ENCODE measurements at places on chromosomes 6 and 20.

DNA sequence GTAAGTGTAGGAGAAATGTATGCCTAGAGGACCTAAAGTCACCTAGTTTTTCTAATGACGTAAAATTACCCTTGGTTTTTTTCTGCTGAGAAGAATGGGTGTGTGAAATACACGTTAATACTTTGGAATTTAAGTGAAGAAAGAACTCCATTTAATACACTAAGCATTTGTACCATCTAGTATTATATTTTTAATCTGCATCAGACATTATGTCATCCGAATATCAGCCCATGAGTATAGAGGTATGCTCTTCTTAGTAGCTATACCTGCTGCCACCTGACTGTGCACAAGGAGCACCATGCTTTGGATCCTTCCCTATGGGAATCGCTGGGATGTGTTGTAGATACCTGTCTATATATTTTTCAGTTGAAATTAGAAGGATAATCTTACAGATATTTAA lies 106.4 kb downstream of the QKI start:
- DNase-seq, result no peak

DNA sequence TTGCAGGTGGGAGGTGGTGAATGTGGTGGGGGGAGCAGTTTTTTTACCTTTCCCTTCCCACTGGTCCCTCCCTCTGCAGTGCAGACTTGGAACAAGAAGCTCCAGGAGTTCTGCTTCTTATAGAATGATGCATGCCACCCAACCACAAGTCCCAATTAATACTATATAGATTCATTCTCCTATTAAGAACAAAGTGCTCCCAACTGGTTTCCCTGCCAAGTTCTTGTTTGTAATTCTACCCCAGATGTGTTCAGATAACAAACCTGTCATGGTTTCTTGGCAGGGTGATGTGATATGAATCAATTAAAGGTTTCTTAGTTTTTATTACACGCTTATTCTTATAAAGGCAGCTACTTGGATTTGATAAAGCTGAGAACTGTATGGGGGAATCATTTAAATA lies 23.9 kb downstream of the HDDC2 start:
- no peak for DNase-seq

GRCh38 chr6:109237077-109237985 lies 142.0 kb downstream of the CEP57L1 start:
- no peak for DNase-seq

- no peak for DNase-seq
Measured at GRCh38 chr6:125868252-125868651, 77.5 kb downstream of the NCOA7 start.

DNA sequence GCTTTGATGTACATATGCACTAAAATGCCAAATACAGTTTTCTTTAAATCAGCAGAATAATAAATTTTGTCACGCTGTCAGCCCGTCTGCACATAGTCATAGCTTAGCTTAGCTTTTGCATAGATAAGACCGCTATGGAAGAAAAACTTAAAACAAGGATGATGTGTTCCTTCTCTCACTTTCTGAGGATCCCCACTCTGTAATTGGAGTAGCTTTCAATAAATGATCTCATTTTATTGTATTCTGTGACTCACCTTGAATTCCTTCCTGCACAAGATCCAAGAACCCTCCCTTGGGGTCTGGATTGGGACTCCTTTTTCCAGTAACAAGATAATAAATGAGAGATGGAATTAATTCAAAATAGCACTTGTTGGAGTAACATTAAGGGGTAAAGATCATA lies 186.2 kb downstream of the CDH26 start:
- DNase-seq, result no peak

DNA sequence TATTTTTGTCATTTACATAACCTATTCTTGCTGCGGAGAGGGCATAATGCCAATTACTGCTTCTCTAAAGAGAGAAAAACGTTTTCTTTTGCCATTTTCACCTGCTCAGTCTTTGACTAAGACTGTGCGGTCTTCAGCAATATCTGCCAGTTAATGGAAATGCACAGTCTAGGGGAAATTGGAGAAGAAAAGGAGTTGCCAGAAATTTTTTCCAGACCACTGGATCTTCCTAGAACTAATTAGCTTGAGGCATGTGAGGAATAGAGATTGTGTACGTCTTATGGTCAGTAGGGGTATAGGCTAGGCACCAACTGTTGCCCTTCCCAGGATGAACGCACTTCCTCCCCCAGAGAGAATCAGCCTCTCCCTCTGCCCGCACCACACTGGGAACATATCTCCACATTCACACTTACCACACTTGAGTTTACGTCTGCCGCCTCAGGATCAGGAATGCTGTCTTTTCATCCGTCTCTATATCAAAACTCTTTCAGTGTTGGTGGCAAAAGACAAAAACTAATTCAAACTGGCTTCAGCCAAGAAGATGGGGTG lies 67.9 kb upstream of the E2F3 start:
- DNase-seq, result no peak

GRCh38 chr20:31572042-31572700 lies 32.9 kb upstream of the ID1 start:
- DNase-seq, result no peak

DNA sequence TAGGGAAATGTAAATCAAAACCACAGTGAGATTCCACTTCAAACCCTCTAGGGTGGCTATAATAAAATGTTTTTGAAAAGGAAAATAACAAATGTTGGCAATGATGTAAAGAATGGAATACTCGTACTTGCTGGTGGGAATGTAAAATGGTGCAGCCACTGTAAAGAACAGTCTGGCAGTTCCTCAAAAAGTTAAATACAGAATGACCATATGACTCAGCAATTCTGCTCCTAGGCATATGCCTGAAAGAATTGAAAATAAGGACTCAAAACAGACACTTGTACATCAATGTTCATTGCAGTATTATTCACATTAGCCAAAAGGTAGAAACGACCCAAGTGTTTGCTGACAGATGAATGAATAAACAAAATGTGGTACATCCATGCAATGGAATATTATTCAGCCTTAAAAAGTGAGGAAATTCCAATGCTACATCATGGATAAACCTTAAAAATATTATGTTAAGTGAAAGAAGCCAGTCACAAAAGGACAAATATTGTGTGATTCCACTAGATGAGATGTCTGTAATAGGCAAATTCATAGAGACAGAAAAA lies 10.2 kb upstream of the RNF114 start:
- no peak for DNase-seq

- no peak for DNase-seq
Measured at GRCh38 chr20:58712806-58713731, 20.5 kb downstream of the NPEPL1 start.

DNA sequence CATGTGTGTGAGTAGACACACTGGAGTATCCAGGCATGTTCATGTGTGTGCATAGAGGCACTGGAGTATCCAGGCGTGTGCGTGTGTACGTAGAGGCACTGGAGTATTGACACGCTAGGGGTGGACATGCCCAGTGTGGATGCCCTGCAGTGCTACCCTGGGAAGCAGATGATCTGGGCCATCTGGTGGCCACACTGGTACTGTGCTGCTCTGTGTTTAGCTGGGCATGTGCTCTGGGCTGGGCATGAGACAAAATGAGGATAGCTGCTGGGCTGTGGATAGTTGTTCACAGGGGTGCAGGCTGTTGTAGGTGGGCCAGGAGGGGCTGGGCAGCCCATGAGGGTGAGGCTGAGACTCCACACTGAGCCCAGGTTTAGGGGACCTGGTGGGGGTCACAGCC lies 24.0 kb upstream of the NPBWR2 start:
- DNase-seq, result no peak

GRCh38 chr20:3551681-3552434 lies 81.0 kb downstream of the ATRN start:
- DNase-seq, result peak; percentile 14

DNA sequence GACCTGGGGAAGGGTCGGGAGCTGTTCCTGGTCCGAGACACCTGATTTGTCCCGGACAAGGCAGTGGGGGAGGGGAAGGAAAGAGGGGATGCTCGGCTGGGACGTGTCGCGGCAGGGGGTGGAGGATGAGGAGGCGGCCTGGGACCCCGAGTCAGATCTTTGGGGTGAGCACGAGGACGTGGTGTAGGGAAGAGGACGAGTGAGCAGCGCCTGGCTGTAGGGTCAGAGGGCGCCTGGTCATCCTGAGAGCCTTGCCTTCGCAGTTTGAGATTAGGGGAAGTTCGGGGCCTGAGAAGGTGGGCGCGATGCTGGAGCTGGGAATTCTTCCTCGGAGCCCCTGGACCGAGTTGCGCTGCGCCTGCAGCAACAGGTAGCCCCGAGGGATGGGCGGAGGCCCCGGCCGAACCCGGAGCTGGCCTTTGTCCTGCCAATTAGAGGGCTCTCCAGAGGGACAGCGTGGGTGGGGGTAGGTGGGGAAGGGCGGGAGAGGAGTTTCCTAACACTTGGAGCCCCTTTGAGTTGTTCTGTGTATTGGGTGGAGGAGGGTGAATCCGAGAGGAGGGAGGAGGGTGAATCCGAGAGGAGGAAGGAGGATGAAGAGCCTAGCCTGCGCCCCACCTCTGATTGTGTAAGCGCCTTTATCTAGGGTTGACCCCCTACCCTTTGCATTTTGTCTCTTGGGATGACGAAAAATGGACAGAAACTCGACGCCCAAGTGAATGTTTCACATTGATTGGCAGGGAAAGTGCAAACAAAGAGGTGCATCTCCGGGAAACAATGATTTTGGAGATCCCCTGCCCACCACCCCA lies 72.0 kb downstream of the SOX4 start:
- DNase-seq, result no peak

GRCh38 chr20:23156842-23157423 lies 70.8 kb upstream of the CD93 start:
- DNase-seq, result no peak

DNA sequence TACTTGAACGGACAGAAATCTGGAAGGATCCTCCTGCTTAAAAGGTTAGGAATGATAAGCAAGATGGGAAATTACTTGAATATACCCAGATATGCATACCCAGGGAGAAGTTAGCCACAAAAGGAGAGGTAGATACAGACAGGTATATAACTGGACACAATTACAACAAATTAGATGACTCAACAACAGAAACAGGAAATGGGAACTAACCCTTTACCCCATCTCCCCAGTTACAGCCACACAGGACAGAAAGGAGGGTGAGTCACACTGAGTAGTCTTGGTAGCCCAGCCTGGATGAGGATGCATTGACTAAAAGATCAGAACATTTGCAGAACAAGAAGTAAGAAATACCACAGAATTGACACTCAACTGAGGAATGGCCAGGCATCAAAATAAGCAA lies 61.2 kb downstream of the C6orf52 start:
- DNase-seq, result peak; percentile 89

DNA sequence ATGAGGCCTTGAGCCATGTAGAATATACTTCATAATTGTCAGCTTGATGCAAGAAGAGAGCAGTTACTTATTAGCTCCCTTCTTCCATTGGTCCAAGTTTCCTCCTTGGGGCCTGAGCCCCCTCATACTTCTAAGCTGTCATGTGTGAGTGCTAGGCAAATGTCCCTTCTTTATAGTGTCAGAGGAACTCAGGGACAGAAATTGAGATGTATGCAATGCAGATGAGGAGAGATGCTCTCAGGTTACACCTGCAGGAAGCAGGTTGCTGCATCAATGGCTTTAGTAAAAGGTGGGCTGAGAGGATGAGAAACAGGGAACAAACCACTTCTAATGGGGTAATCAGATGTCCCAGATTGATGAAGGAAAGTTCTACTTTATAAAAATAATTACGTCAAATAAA lies 6.7 kb upstream of the PDSS2 start:
- no peak for DNase-seq

- DNase-seq, result no peak
Measured at GRCh38 chr6:12288211-12288618, 1.9 kb upstream of the EDN1 start.

DNA sequence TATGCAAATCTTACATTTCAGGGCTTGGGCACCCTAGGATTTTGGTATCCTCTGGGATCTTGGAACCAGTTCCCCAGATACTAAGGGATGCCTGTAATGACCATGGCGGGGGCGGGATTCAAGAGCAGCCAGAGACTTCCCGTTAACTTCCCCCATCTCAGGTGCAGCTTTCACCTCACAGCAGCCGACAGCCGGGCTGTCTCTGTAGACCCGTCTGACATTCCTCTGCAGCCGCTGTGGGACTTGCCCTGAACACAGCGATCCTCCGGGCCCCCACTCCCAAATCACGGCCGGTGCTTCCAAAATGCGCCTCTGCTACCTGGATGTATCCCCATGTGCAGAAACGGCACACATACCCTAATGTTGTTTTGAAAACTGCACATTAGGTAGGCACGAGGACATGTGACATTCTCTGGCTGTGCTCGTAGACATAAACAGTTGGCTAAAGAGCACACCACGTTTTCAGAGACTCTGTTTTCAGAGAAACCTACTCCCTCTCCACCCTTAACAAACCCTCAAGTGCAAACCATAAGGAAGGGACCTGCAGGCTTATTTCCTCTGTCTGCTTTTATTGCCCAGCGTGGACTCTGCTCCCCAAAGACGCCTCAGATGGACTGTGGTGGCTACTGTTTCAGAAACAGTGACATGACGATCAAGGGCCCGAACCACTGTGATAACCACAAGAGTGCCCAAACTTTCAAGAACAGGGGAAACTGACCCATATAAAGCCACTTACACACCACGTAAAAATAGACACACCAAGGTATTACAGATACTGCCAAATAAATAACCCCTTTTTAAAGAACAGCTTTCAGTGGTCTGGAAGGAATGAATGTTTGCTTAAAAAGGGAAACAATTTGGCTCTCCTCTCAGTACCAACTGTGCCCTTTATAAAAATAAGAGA lies 72.9 kb upstream of the FOXC1 start:
- DNase-seq, result no peak

DNA sequence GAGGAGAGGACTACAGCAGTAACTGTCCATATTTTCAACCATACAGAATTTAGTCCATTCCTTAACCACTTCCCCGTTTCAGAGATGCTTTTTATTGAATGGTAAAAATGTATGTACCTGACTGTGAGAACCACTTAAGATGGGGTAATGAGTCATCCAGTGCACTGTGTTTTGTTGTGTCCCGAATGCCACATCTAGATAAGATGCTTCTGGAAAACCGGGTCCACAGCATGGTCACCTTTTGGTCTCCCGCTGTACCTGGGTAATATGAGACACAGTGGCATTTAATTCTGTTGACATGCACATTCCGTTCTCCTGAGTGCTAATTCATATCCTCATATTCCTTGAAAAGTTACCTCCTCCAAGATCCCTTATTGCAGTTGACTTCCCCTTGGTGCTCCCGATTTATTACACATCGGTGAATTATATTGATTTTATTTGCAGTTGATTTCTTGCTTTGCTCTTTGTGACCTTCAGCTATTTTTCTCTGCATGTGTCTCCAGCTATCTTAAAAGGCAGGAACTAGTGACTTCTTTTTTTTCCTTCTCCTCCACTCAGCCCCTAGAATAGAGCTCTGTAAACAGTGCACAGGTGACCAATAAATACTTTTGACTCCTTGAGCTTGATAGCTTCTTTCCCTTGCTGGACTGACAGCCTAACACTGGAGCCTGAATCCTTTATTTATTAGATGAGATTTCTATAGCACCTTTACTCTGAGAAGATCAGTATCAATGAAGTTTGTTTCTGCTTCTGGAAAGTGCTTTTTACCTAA lies 314.6 kb downstream of the ZFAND3 start:
- DNase-seq, result no peak

GRCh38 chr20:24627291-24627690 lies 157.9 kb downstream of the SYNDIG1 start:
- DNase-seq, result no peak

- peak; percentile 42 for DNase-seq
Measured at GRCh38 chr6:112163295-112164257, 76.2 kb downstream of the FAM229B start.

GRCh38 chr6:150711584-150712504 lies 112.2 kb downstream of the PLEKHG1 start:
- no peak for DNase-seq

- no peak for DNase-seq
Measured at GRCh38 chr6:147829835-147830234, 321.3 kb downstream of the SAMD5 start.

GRCh38 chr6:137353346-137353745 lies 134.2 kb upstream of the IFNGR1 start:
- DNase-seq, result peak; percentile 76
